ENCODE measurements at places on chromosomes 5 and 9. TPM values are rescaled to one million over a fixed set of nuclear protein-coding genes. Genes with fewer than 3 reads are reported as not detected.

HDAC3 gene
- total RNA-seq, result 52.7 TPM

ACOT12 gene
- not detected for total RNA-seq

SPINK13 gene
- total RNA-seq, result not detected

LCP2 gene
- total RNA-seq, result not detected

APBA1 gene
- 0.47 TPM for total RNA-seq

STKLD1 gene
- total RNA-seq, result 1.1 TPM

LECT2 gene
- total RNA-seq, result not detected

CXXC5 gene
- total RNA-seq, result 27.2 TPM

NMUR2 gene
- 0.06 TPM for total RNA-seq

PDE6A gene
- total RNA-seq, result 0.15 TPM

PRR16 gene
- total RNA-seq, result not detected
